Hematopoietic multipotent progenitor cell treated with erythropoietin and hydrocortisone succinate and interleukin-3 and kit ligand, for 15 days (in vitro differentiated cells): ENCODE measurements at places on chromosomes 4 and X.

DNA sequence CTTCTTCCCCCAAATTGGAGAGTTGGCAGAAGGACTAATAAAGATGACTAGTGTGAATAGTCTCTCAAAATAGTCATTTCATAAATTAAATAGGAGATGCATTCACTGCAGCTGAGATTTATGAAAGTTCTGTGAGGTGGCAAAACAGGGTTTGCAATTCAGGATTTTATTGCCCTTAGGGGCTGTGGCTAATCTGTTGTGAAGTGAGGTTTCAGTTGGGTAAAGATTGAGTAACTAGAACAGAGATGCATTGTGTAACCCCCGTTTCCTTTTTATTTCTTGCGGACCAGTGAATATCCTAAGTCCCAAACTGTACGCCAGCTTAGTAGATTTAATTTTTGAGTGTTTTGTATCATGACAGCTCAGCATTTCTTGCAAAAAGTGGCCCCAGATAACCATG is 16.2 kb upstream of the SCRG1 start:
- DNase-seq = no peak

GRCh38 chr4:64166365-64166764 is 242.9 kb downstream of the TECRL start:
- DNase-seq = no peak

DNA sequence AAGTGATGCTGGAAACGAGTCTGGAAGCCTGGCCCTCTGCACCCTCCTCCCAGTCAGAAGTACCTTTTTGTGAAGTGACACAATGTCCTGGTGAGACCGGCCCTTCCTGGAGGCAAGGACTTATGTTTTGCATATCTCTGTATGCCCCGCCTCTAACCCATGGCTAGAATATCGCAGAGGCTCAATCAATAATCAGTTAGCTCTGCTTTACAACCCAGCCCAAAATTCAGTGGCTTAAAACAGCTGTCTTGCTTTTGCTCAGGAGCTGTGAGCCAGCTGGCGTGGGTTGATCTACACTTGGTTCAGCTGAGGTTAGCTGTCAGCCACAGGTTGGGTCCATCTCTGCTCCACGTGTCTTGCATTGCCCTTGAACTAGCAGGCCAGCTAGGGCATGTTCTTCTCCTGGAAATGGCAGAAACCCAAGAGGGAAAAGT is 98.8 kb upstream of the METTL14 start:
- no peak for DNase-seq

GRCh38 chr4:130238121-130238520 is 1142.2 kb downstream of the C4orf33 start:
- no peak for DNase-seq

DNA sequence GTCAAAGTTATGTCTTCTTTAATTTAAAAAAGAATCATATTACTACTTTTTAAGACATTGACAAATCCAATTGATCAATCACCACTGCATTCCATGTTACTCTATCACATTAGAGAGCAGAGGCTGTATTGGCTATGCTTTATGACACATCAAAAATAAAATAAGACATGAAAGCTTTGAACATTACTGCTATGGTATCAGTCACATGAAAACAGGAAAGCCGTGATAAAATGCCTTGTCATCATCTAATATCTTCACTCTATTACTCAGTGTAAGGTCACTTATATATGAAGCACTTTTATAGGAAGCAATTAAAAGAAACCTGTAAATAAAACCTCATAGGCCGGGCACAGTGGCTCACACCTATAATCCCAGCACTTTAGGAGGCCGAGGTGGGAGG is 27.7 kb upstream of the CEP135 start:
- DNase-seq = no peak

- DNase-seq = no peak
Measured at GRCh38 chr4:13821522-13821921, 194.0 kb upstream of the BOD1L1 start.

DNA sequence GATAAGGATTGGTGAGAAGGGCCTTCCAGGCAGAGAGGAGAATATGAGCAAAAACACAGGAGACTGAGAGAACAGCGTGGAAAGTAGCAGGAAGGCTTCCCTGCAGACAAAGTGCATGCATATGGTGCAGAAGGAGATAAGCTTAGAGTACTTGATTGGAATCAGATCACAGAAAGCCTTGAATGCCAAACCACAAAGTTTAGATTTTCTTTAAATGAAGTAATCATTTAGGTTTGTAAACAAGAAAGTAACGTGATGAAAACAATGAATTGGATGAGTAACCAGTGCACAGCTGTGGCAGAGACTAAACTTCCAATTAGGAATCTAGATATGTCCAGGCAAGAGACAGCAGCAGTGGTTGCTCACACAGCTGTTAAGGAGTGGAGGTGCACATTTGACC is 83.8 kb upstream of the C1QTNF7 start:
- no peak for DNase-seq

- DNase-seq = no peak
Measured at GRCh38 chrX:15512401-15512965, 11.9 kb downstream of the BMX start.

GRCh38 chr4:155789982-155790381 is 31.2 kb downstream of the GUCY1B1 start:
- DNase-seq = no peak

GRCh38 chr4:121764702-121765367 is at the start of gene SMIM43:
SMIM43 (minus strand) TSS chr4:121765164; CDS start chr4:121765105, 59 bp downstream.
- no peak for DNase-seq

GRCh38 chr4:83369831-83370639 is 35.4 kb upstream of the HPSE start:
- DNase-seq = no peak

GRCh38 chrX:107374132-107374531 is 75.3 kb upstream of the FRMPD3 start:
- DNase-seq = no peak

DNA sequence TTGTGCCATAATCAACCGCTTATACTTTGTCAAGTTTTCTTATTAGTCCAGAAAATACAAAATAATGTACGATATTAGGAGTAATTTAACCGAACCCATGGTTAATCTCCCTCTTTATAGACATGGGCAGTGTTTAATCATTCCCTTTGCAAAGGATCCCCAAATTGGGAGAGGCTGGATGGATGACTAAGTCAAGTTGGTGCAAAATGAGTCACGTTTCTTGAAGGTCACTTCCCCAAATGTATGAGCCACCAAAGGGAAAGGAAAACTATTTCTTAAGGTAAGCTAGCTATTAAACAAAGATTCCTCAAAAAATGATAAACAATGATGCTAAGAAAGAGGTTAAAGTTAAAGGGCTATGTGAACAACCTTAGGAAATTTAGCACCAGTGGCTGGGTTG is 17.5 kb downstream of the MAML3 start:
- no peak for DNase-seq

DNA sequence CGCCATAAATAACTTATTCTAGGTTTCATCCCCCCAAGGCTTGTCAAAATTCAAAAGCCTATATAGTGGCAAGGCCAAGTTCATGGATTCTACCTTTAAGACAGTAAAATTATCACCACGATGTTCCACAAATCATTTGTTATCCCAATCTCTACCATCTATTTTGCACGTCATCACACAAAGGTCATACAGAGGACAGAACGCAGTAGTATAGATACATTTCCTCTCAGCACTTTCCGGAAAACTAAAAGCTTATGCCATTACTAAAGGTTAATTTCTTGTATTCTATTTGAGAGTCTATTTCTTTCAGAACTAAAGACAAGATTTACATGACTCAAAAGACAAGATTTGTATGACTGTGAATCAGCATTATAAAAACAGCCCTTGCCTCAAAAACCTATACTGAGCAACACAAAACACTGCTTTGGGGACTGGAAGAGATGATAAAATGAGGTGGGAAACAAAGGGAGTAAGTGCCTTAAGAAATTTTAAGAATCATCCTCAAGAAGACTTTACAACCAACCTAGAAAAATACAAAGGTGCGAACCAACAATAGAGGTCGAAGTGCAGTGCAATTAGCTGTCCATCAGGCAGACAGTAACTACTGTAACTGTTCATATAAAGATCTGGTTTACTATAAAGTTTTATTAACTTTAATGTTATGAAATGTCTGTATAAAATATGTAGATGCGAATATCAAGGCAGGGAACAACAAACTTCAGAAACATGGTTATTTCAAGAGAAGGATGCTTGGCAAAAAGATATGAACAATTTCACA is 7.6 kb downstream of the UBE2D3 start:
- no peak for DNase-seq

DNA sequence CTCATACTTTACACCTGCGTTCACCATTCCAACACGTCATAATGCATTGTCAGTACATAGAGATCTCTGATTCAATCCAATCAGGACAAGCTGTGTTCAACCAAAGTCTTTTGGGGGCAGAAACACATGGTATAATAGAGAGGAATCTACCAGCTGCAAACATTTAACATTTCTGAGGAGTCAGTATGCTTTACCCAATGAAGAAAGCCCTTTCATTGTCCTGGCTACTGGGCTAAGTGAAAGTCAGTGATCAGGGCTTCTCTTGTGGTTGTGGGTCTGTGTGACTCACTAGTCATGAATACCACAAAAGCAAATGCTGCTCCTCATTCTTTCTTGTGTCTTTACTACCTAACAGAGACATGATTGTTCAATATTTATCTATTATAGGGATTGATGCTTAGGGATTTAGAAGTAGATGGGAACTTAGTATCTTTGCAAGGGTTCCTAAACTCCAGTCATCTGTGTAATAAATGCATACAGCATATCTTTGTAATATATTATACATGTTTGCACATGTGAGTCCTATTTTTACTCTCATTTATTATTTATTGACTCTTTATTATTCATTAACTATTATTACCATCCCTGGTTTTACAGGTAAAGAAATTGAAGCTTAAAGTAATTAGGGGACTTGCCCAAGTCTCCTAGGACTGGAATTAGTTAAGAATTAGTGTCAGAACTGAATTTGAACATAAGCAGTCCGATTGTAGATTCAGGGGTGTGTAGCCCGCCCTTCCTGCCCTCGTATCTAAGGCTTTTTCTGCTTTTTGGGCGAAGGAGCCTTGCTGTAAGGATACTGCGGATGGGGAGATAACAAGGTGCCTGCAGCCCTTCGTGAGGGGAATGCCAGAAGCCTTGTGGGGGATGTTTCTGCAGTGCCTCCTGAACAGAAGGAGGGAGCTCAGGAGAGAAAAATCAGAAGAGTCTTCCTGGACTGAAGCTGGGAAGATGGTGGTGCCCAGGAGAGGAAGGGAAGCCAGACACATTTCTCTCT is 353.1 kb upstream of the BOD1L1 start:
- peak; percentile 55 for DNase-seq

DNA sequence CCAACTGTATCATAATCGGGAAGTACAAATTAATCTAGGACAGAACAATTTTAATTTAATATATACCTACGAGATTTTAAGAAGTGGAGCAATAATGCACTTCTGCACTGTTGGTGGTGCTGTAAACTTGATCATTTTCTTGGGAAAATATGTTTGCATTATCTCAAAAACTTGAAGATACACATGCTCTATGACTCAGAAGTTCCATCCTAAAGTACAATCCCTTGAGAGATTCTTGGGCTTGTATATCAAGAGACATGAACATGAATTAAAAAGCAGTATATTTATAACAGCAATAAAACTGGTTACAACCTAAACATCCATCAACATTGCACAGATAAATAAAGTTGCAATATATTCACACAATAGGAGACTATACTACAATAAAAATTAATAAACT is 168.8 kb downstream of the CLCN4 start:
- no peak for DNase-seq

- DNase-seq = no peak
Measured at GRCh38 chr4:13704035-13704434, 76.5 kb upstream of the BOD1L1 start.

DNA sequence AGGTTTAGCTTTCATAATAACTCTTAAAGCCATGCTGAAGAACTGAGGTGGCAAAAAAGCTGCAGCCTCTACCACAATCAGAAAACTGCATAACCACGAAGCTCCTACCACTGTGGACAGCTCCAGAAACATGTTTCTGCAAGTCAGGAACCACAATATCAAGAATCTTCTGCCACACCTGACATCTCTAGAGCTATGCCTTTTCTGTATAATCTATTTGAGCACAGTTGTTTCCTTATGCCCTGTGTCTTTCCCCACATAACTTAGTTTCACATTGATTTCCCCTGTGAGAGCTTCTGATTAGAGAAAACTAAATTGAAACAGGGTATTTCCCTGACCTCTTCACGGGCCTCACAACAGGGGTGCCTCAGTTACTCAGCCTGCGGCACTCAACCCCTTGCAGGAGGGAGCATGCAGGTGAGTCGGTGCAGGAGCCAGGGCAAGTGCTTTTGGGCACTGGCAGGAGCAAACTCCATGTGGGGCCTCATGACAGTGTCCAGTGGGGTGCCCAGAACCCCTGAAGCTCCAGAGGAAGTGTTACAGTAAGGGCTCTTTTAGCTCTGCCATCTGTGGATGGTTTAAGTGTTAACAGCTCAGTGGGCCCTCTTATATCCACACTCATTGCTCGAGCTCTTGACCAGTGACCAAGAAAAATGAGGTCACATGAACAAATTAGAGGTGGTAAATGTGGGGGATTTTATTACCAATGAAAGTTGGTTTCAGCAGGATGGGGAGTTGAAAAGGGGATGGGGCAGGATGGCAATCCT is 132.8 kb upstream of the BMP3 start:
- no peak for DNase-seq

GRCh38 chr4:130359542-130359941 is 1263.6 kb downstream of the C4orf33 start:
- no peak for DNase-seq

- DNase-seq = no peak
Measured at GRCh38 chr4:168796362-168797106, 213.5 kb downstream of the CBR4 start.

GRCh38 chr4:172287117-172287516 is 473.9 kb downstream of the GALNTL6 start:
- DNase-seq = no peak

DNA sequence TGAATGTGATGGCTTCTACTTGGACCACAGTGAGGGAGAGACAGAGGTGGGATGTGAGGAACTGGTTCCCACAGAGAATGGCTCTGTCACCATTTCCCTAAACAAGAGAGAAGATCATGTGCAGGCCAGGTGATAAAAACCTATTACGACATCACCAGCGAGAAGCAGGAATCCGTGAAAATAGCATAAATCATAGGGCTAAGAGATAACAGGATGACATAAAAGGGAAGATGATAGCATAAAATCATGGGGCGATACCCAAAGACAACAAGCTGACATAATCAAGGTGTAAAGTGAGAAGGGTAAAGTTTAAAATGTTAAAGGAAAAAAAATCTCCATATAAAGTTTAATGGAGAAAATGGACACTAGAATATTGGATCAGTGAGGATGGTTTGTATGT is 205.5 kb upstream of the SLIT2 start:
- no peak for DNase-seq

DNA sequence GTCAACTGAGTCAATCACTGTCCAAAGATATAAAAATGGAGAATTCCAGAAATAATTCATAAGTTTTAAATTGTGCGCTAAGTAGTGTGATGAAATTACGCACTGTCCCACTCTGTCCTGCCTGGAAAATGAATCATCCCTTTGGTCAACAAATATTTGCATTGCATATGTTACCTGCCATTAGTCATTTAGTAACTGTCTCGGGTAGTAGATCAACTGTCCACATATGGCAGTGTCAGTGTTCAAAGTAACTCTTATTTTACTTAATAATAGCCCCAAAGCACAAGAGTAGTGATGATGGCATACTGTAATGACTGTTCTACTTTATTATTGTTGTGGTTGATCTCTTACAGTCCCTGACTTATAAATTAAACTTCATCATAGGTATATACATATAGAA is 3.4 kb downstream of the YTHDC1 start:
- no peak for DNase-seq
